Type B pancreatic cell (in vitro differentiated cells): ENCODE measurements at places on chromosomes 5 and 9.

DNA sequence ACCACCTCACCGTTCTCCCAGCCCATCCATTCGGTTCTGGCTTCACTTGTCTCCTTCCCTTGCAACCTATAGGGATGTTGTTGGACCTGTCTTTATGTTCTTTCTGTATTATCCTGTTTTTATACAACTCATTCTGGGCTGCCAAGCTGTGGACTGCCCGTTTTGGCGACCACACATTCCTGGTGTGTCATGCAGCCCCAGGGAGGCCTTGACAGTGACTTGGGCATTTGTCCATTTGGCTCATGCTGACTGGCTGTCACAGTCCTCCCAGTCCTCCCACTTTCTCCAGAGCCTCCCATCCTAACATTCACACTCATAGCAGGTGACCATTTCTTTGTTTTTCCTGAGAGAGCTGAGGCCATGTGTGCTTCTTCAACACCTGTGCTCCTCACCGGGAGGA, 136.4 kb downstream of the SLF1 start:
- DNase-seq, result no peak

DNA sequence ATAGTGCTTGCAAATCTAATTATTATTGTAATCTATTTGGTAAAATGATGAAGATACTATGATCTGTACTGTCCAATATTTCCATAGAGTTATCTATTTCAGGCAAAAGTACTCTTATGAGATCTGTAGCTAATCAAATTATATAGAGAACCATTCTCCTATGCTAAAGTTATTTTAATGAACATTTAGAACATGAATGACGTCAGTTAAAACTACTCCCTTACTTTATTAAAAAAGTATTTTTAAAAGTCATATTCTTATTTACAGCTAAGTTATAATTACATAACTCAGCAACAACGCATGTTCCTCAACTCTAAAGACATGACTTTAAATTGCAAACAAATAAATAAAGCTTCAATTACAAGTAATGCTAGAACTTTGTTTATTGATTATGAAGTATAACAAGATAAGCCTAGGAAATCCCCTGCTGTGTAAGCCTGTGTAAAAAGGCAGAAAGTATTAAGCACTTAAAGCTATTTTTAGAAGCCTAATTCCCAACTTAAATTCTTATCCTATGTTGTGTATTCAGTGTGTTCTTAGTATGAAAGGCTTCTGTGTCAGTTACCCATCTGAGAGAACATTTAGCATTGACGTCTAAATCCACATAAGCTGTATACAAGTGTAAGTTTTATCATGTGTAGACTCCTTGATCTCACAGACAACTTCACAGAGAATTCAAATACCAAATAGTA, 285.7 kb downstream of the HCN1 start:
- DNase-seq, result no peak

DNA sequence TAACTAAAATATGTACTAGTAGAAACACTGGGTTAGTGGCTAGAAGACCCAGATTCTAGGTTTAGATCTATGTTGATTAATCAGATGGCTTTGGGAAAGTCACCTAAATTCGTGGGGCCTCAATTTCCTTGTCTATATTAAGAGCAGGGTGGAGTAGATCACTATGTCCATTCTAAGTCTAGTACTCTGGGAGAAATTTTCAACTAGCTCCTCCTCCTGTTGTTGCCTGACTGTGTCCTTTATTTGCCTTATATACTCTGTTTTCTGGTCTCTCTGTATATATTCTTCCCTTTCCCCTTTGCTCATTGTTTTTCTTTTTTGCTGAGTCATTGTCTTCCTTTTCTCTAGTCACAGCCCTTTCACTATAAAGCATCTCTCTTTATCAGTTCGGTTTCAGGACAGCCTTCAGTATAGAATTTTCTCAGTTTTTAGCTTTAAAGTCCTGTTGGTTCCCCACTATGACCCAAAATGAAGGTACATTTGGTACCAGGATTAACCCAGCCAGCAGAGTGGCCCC, 44.5 kb upstream of the CDH6 start:
- DNase-seq, result no peak

GRCh38 chr5:93894601-93895354, 153.4 kb upstream of the POU5F2 start:
- no peak for DNase-seq

DNA sequence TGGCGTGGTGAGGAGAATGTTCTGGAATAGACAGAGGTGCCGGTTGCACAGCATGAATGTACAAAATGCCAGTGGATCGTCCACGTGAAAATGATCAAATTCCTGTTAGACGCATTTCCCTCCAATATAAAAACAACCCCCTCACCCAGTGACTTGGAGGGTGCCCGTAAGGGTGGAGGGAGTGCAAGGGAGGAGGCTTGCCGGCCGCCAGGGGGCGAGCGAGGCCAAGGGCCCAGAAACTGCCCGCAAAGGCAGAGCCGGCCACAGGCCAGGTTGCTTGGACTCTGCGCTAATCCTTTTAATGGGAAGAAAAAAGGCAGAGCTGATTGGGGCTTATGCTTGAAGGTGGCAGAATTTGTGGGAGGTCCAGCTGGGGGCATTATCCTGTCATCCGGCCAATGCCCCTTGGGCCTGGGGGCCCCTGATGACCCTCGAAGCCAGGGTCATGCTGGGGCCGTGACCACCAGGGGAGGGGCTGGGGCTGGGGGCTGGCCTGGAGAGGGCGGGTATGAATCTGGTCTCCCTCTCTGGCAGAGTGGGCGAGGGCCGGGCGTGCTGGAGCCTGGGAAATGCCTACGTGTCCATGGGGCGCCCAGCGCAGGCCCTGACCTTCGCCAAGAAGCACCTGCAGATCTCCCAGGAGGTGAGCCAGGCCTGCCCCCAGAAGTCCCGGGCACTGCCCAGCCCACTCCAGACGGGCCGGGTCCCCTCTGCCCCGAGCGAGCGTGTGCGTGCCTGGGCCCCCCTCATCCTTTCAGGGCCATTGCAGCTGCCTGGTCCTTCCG, 12.0 kb downstream of the GPSM1 start:
- DNase-seq, result no peak

GRCh38 chr9:93869863-93870262, 85.3 kb downstream of the BARX1 start:
- DNase-seq, result no peak

DNA sequence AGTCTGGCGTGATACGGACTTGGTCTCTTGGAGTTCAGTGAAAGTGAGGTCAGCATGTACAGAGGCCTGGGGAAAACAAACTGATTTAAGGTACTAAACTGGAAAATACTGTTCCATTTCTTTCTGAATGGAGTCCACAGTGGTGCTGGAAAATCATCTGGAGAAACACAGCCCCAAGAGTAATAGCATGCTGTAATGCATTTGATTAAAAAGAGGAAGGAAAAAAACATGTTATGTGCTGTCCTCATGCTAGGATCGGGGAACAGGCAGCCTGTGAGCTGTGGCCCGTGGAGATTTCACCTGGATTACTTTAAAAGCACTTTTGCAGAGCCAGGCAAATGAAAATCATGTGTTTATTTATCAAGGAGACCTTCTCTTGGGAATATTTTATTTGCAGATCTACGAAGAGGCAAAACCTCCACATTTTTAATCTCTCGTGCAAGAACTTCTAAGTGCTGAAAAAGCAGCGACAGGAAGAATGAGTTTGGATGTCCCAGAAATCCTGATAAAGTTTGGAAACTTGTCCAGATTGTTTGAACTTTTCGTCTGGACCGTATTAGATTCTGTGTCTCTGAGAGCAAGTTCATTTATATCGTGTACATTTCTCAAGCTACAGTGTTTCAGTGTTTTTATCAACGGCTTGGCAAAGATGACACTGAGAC, 228.8 kb downstream of the GAS1 start:
- no peak for DNase-seq

DNA sequence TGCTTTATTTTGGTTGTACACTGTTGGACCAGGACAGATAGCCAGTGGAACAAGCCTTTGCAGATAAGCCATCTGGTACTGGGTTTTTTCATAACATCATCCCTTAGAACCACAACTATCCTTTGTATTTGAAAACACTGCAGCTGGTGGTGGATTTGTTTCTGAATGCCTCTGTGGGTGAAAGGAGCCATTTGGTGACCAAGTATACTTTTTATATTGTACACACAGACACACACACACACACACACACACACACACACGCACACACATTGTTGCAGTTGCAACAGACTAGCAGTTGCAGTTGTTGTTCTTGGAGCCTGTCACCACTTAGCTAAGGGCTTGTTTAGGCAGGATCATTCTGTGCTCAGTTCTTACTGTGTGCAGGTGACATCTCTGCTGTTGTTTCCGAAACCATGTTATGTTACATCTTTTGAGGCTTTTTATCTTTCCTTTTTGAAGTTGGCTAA, 22.9 kb upstream of the CAVIN4 start:
- no peak for DNase-seq

DNA sequence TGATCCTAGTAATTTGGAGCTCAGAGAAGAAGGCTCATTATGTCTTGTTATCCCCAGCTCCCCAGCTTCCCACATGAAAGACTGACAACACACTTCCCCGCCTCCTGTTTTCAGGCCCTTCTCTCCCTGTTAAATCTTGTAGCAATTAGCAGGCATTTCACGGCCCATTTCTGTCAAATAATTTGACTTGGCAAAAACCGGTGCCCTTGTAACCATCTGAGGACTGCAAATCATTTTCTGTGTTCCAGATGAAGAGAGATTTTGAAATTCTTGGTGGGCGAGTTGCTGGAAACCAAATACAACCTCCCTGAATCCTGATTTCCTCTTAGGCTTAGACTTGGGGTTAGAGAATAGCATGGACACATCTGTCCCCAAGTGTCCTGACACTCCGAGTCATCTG, 109.7 kb downstream of the MSX2 start:
- DNase-seq, result no peak

- DNase-seq, result no peak
These were observed 4.8 kb upstream of the ZNF366 start for GRCh38 chr5:72511774-72512592.

GRCh38 chr9:89361031-89361430, 42.7 kb downstream of the SECISBP2 start:
- DNase-seq, result no peak

DNA sequence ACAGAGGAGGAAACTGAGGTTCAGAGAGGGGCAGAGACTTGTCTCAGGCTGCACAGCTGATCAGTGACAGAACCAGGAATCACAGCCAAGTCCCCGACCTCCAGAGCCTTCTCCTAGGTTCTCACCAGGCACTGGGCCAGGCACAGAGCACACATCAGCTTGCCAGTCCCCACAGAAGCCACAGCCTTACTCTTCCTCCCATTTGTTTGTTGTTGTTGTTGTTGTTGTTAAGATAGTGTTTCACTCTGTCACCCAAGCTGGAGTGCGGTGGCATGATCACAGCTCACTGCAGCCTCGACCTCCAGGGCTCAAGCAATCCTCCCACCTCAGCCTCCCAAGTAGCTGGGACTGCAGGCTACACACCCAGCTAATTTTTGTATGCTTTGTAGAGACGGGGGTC, 41.4 kb downstream of the NAIF1 start:
- DNase-seq, result no peak

GRCh38 chr5:31007672-31008071, 185.8 kb upstream of the CDH6 start:
- no peak for DNase-seq

DNA sequence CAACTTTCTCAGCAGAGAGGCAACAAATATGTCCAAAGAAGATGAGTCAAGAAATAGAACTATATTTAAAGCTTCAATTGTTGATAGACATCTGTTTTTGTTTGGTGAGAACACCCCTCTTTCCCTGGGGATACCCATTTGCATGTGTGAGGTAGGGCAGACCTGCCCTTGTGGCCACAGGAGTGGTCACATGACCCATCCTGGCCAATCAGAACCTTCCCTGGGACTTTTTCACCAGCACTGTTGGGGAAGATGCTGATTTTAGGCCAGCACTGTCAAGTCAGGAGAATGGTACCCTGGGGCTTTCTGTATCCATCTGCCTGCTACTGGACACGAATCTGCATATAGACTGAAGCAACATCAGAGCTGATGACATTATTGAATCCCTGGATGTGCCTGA, 211.2 kb downstream of the CDK5RAP2 start:
- DNase-seq, result no peak

DNA sequence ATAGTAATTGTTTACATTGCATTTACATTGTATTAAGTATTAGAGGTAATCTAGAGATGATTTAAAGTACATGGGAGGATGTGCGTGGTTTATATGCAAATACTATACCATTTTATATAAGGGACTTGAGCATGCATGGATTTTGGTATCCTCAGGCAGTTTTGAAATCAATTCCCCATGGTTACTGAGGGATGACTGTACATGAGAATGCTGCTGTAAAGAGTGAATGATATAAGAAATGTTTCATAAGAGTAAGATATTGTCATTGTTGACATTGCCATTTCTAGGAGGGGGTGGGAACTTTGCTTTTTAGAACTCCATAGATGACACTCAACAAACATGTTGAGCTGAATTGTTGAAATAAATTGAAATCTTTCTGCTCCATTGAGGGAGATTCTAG, 185.0 kb downstream of the SEMA6A start:
- no peak for DNase-seq

- no peak for DNase-seq
These were observed 395 bp downstream of the TLN1 start for GRCh38 chr9:35731415-35732184.

GRCh38 chr5:94228791-94229190, 389.6 kb downstream of the KIAA0825 start:
- DNase-seq, result no peak

- DNase-seq, result no peak
These were observed 25.6 kb downstream of the GLDC start for GRCh38 chr9:6619909-6620308.

- DNase-seq, result no peak
These were observed 85.9 kb downstream of the SLC12A2 start for GRCh38 chr5:128169401-128170017.

- DNase-seq, result peak; percentile 79
These were observed 701 bp downstream of the PARP8 start for GRCh38 chr5:50667023-50667652.

DNA sequence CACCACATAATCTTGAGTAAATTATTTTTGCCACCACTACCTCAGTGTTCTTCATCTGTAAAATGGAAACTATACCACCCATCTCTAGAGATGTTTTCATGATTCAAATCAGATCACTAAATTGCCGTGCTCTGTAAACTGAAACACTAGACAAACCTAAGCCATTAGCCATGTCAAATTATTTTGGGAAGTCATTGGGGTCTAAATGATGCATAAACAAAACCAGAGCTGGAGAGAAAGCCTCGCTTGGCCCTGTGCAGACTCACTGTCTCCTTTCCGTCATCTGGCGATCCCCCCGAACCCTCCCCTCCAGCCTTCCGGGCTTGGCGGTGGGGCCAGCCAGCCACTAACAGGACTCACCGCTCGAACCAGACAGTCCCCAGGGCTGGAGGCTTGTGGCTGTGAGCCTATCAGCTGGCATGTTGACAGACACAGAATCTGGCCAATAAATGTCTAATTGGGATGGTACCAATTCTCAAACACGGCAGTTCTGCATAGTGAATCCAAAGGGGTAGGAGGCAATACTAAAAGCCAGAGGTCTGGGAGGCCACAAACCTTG, 256.5 kb downstream of the SEC61B start:
- no peak for DNase-seq

- no peak for DNase-seq
These were observed 76.0 kb downstream of the FCHO2 start for GRCh38 chr5:73031839-73032238.

- DNase-seq, result no peak
These were observed 128.9 kb downstream of the ERCC6L2 start for GRCh38 chr9:96004379-96004778.
